Suppressor macrophage treated with lipopolysaccharide for 4 hours (primary cell): ENCODE measurements at places on chromosomes 4 and X.

DNA sequence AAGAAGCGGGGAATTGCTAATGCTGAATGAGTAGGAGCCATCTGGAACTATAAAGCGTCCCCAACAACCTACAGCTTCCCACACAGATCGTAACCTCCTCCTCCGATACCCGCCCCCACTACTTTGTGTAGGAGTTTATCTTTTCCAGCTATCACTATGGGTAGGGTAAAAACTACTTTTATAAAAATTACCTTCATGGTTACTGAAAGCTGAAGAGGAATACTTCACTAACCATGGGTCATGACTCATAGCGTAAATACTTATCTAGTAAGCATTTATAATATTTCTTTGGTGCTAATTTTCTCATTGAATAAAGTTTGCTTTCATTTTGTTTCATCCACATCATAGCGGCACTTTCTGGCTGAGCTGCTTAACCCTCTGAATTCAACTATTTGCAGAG, 79.4 kb upstream of the TNIP3 start:
- DNase-seq, result no peak

DNA sequence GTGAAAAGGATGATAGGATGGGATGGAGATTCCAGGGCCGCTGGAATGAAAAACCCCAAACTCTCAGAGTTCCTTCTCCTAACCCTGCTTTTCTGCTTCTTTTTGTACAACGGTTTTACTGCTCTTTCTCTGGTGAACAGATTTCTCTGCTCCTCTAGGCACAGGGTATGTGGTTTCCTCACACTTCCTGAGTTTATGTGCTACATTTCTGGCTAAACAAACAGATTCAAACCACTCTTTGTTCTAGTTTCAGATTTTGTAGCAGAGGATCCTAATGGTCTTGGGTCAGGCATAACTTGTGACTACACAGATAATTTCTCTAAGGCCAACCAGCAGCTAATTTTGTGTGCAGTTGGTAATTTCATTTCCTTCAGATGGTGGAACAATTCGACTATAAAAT, 52.6 kb downstream of the OSTC start:
- no peak for DNase-seq

DNA sequence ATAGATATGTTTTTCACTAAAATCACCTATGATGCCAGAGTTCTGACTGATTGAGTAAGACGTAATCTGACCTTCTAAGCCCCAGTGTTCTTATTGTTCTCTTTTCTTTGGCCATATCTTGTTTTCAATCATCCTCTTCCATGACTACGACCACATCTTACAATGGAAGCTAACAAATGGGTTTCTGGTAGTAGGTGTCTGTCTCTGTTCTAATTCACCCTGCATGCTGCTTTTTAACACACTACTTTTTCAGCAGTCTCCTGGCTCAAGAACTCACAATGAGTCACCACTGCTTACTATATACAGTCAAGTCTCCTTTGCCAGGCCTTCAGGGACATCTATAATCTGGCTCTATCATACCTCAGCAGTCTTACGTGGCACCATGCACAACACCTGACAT, 146.1 kb downstream of the NEXMIF start:
- DNase-seq, result no peak

DNA sequence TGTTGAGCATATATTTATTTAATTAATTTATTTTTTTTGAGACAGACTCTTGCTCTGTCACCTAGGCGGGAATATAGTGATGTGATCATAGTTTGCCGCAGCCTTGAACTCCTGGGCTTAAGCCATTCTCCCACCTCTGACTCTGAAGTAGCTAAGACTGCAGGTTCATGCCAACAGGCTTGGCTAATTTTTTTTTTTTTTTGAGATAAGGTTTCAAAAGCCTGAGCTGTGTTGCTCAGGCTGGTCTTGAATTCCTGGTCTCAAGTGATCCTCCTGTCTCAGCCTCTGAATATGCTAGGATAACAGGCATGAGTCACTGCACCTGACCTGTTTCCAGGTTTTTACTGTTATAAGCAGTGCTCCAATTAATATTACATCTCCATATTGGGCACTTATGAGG, 4.8 kb downstream of the ADD1 start:
- no peak for DNase-seq

DNA sequence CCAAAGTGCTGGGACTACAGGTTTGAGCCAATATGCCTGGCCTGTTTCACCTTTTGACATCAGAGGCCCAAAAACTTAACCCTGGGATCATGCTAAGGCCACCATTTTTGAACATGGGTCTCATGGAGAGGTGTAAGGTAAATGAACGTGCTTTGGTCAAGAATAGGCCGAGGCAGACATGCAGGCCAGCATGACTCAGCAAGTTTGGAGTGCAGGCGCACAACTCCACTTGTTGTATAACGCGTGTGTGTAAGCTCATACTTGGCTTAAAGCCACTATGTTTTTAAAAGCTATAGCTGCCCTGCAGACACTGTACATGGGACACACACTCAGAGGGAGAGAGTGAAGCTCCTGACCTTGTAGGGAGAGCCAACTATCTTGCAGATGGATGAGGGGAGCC, 43.8 kb upstream of the HPSE start:
- no peak for DNase-seq

DNA sequence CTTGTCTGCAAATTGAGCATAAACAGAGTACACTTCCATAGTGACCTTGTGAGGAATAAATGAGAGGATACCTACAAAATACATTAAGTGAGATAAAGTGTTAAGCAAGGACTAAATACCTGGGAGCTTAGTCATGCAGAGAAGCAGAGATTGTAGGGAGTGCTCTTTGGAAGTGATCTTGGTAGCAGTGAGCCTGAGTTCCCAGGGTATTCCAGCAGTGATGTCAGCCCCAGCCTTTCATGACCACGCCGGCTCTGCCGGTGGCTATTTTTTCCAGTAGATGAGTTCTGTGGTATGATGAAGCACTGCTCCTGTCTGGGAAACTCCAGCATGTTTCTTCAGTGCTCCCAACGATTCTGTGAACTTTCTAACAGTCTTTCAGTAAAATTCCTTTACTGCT, 391.5 kb upstream of the IGFBP7 start:
- DNase-seq, result no peak

- DNase-seq, result no peak
Measured at GRCh38 chr4:38537666-38538065, 126.3 kb upstream of the KLF3 start.

- peak; percentile 3 for DNase-seq
Measured at GRCh38 chrX:111047575-111047974, 48.4 kb upstream of the PAK3 start.

DNA sequence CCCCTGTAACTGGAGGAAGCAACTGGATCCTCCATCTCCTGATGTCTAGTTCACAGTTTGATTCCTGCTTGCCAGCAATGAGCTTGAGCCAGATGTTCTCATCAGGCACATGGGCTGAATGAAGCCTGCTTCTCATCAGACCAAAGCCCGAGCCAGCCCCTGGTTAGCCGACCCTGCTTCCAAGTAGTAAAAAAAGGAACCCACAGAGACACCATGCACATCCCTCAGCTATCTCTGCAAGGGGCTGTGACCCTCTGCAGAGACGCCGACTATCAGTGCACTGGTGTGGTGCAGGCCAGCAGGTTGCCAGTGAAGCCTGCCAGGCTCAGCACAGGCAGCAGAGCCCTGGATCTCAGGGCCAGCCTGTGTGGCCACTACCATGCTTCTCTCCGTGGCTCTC, 2.8 kb downstream of the DCTD start:
- no peak for DNase-seq

GRCh38 chr4:8615921-8616787, 23.6 kb downstream of the CPZ start:
- no peak for DNase-seq

DNA sequence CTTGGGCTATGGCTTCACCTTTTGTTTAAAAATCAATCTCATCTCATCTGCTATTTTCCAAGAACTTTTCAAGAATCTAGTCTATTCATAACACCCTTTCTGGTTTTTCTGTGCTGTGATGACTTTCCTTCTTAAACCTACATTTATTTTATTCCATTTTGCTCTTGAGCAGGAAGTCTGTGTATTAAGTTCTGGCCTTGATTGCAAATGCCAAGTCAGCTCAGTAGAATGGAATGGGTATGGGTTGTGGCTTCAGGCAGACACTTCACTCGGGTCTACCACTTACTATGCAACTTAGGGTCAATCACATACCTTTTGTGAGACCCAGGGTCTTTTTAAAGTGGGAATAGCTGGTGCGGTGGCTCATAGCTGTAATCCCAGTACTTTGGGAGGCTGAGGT, 522.3 kb downstream of the TRIML1 start:
- no peak for DNase-seq

GRCh38 chr4:189050643-189051042, 890.0 kb upstream of the FRG1 start:
- no peak for DNase-seq

GRCh38 chr4:6601661-6602250, 26.8 kb downstream of the MAN2B2 start:
- DNase-seq, result no peak

DNA sequence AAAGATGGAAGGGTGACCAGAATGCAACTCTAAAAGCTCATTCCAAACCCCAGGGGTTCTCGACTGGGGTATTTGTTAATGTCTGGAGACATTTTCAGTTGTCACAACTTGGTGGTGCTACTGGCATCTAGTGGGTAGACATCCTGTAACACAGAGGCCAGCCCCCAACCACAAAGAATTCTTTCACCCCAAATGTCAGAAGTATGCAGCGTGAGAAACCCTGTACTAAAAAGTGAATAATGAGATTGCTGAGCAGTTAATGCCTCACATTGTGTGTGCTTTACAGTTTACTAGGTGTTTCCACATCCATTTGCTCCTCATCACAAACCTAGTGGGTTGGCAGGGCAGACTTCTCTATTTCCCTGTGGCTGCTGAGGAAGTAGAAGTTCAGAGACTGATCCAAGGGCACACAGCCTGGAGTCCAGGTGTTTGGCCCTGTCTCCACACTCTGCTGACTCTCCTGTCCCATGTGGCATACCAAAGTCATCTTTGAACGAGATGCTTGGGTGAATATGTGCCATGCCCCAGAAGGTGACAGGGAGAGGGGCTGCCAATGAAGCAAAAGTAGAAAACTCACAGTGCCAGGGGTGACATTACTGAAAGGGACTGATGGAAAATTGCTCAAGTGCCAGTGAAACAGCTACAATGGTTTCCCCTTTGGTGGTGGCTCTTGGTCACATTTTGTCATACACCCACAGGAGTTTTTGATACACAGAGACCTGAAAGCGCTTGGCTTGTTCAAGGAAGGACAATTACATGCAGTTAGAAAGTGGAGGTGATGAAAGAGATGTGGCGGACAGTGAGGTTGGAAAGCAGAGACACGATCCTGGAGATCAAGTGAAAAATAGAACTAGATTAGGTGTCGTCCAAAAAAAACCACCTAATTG, 10.1 kb upstream of the TMEM154 start:
- DNase-seq, result no peak

DNA sequence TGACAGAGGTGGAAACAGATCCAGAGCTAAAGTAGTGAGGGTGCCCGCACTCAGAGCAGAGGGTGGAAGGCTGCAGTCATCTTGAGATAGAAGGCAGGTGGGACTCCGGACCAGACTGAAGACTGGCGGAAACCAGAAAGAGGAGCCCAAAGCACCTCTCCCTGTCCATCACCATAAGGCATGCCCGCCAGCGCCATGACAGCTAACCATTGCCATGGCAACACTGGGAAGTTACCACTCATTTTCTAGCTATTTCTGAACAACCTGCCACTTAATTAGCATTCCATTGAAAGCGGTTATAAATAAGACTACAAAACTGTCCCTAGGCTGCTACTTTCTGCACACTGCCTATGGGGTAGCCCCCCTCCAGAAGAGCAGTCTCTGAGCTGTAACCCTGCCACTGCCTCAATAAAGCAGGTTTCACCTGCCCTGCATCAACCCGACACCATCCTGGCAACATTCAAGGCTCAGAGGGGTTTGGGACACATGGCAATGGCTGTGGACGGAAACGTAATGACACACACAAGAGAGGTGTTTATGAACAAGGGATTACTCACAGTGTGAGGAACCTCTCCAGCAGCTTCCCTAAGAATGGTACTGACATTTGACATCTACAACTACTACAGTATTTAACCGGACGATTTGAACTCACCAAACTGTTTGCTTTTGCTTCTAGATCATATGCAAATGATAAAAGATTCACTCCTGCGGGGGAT, 27.8 kb upstream of the FGFBP2 start:
- no peak for DNase-seq

- no peak for DNase-seq
Measured at GRCh38 chrX:134502686-134503085, 42.7 kb downstream of the HPRT1 start.

GRCh38 chrX:56382278-56382677, 150.1 kb downstream of the KLF8 start:
- DNase-seq, result no peak

- DNase-seq, result peak; percentile 67
Measured at GRCh38 chr4:121192480-121192879, 28.4 kb upstream of the TNIP3 start.

- peak; percentile 71 for DNase-seq
Measured at GRCh38 chrX:48025561-48025960, 18.8 kb downstream of the SPACA5 start.

DNA sequence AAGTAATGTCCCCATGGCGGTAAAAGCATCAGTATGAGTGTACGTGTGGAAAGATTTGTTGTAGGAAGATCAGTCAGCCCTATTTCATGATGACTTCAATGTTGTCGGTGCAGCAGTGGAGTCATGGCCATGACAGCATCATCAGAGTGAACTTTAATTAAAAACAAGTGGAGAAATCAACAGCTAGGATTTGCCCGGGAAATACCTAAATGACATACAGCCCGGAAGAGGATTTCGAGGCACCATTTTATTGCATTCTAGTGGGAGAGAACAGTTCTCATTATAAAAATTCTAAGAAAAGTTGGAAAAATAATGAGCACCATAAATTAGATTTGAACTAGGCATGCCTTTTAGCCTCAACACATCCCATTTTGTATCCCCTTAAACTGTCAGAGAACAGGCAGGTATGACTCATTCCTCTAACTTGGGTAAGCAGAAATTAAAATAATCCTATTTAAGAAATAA, 170.1 kb downstream of the SHROOM3 start:
- no peak for DNase-seq

- DNase-seq, result no peak
Measured at GRCh38 chr4:94333866-94334265, 8.8 kb downstream of the HPGDS start.

DNA sequence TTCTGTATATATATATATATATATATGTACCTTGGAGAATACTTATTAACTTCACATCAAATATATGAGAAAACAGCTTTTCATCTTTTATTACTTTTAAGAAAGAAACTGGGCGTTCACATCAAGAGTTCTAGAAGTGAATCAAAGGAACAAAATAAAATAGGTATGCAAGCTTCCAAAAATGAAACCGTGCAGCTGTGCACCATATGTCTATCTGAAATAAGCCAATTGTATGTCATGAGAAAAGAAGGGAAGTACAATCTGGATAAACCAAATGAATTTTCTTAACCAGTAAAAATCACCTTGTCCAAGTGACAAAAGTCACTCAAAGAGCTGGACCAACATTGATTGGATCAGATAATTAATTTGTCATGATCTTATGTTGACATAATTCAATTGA, 405.4 kb upstream of the TECRL start:
- DNase-seq, result no peak

- no peak for DNase-seq
Measured at GRCh38 chr4:68582339-68582717, 6.2 kb upstream of the UGT2B17 start.
